ENCODE measurements at places on chromosomes 2 and 18.

- no peak for DNase-seq
Measured at GRCh38 chr2:147495734-147496133, 349.1 kb upstream of the ACVR2A start.

DNA sequence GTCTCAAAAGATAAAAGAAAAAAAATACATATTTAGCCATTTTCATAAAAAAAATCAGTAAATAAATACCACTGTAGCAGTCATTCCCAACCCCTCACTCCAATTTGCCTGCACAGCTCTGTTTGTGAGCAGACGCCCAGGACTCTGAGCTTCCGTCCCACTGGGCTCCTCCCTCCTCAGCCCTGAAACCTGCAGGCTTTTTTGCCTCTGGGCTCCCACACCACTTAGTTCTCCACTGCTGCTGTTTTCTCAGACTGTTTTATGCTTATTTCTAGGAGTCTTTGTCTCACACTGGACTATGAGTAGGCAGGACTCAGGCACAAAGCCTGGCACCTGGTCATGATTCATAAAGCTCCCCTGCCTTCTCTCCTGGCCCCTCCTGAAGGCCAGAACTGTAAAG lies 6.1 kb upstream of the CXCR1 start:
- DNase-seq = no peak

DNA sequence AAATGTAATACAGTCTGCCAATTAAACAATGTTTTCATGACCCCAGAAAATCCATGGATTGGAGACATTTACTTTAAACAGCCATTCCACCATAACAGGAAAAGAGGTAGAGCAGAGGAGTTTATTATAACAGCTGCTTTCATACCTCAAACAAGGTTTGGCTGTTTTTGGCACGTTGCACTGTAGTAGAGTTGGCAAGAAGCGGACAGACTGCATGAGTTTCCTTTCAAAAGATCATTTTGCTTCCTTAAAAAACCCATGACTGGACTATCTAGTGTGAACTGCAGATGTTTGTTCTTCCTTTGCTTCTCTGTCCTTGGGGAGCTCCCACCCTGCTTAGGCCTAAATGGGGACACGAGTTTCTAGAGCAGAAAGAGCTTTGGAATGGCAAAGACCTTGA lies 108.5 kb upstream of the THOC1 start:
- no peak for DNase-seq

- DNase-seq = peak; percentile 29
Measured at GRCh38 chr2:161077367-161078210, 82.6 kb upstream of the TANK start.

DNA sequence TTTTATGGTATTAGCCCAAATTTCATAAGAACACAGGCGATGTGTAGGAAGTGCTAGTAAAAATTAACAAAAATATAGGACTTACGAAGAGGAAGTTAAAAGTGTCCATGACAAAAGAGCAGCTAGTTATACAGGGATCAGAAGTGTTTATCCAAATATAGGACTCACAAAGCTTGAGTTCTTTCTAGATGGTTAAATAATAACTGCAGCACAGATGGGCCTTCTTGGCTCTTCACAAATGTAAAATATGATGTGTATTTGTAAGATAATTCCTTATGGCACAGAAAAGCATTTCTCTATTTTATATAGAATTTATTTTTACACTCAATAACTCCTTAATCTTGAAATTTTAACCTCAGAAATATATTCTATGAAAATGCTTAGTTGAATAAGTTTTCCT lies 100.9 kb upstream of the SPHKAP start:
- no peak for DNase-seq

- no peak for DNase-seq
Measured at GRCh38 chr18:63819786-63820185, 44.6 kb downstream of the SERPINB7 start.

Measured in T-helper 9 cell (primary cell).